NCI-H1105 (cell line): ENCODE measurements at places on chromosomes 3 and 15.

DNA sequence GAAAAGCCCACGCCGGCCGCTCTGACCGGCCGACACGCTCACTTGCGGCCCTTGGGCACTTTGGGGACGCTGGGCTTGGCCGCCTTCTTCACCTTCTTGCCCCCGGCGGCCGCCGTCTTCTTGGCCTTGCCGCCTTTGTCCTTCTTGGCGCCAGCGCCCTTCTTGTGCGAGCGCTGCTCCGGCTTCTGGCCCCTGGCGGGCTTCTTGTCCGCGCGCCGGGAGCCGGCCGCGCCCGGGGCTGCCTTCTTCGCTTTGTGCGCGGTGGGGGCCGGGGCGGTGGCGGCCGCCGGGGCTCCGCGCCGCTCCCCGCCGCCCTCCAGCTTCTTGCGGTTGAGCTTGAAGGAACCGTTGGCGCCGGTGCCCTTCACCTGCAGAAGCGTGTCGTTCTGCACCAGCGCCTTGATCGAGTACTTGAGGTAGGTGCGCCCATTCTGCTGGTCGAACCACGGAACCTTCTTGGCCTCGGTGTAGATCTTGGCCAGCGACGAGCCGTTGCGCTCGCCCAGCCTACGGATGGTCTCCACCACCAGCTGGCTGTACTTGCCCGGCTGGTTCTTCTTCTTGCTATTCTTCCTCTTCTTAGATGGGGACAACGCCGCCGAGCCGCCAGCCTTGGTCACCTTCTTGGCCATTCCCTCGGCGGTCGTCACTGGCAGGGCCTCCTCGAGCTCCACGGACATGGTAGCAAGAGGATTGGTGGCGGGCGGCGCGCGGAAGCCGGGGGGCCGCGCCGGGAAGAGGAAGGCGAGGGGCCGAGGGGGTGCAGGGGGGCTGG is 36.7 kb downstream of the HMCES start:
- no peak for DNase-seq

GRCh38 chr3:50237754-50238548 is 1.9 kb downstream of the GNAI2 start:
- peak; percentile 29 for DNase-seq

DNA sequence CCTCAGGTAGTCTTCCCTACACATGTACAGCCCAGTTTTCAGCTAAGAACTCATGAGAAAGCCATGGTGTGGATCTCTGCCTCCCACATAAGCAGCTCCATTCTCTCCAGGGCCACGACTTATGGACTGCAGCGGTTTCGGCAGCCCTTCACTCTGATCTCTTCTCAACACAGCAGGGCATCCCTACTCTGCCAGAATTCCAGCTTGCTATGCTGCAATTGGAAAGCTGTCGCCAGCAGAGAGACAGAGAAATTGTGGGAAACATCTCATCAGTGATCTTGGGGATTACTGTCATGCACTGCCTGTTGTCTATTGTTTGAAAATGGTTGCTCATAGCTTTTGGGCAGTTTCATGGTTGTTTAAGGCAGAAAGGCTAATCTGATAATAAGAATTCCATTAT is 11.9 kb upstream of the BLM start:
- no peak for DNase-seq

DNA sequence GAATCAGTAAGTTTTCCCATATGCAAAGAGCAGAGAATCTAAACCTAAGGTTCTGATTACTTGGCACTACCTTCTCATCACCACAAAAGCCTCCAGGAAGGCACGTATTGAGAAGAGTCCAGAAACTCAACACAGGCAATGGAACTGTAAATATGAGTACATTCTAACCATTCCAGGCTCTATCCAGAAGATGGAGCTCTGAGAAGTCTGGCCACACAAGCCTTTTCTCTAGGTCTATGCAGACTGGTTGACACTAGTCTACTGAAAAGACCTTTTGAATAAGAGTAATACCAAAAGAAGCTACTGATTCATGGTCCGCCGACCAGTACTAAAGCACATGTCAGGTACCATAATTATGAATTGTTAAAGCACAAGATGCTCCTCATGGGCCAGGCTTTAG is 12.2 kb upstream of the NCKIPSD start:
- DNase-seq, result no peak

- peak; percentile 27 for DNase-seq
Observed at GRCh38 chr15:58762731-58763130, 8.4 kb upstream of the MINDY2 start.

DNA sequence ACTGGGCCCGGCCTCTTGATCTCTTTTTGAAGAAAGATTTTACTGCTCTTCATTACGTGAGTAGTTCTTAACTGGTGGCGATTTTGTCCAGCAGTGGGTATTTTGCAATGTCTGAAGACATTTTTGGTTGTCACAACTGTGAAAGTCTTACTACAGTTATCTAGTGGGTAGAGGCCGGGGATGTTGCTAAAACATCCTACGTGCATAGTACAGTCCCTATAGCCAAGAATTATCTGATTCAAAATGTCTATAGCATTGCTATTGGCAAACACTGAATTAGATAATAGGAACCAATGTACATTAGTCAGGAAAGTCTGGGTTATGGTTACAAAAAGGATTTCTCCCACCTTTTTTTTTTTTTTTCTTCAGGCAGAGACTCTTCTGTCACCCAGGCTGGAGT is 38.1 kb downstream of the FOXL2 start:
- no peak for DNase-seq
